ENCODE measurements at places on chromosomes 2 and 18.

DNA sequence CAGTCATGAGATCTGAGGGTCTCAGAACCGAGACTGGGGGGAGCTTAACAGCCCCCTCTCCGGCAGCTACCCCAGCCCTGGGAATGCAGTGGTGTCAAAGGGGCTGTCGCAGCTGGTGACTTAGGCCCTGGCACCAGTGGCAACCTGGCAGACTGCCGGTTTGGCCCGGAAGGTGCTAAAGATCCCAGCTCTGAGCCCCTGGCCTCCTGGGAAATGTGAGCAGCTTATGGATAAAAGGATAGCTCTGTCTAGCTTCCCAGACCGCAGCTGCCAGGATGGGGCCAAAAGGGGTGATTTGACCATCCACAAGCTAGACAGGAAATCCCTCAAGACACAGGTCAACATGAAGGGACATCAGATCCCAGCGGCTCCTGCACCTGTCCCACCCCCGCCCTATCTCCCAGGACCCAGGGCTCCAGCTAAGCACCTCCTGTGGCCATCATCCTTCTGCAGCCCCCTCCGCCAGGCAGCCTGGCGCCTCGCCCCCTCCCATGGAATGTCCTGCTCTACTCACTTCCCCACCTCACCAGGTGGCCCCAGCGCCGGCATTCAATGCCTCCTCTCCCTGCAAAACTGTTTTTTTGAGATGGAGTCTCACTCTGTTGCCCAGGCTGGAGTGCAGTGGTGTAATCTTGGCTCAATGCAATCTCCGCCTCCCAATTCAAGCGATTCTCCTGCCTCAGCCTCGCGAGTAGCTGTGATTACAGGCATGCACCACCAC, 33.2 kb upstream of the EFHD1 start:
- DNase-seq = no peak

GRCh38 chr18:9594823-9595596, 19.3 kb downstream of the PPP4R1 start:
- DNase-seq = no peak

GRCh38 chr2:227395556-227395955, 7.8 kb upstream of the SCYGR1 start:
- no peak for DNase-seq

GRCh38 chr2:177053038-177053437, 159.6 kb upstream of the HNRNPA3 start:
- DNase-seq = no peak

DNA sequence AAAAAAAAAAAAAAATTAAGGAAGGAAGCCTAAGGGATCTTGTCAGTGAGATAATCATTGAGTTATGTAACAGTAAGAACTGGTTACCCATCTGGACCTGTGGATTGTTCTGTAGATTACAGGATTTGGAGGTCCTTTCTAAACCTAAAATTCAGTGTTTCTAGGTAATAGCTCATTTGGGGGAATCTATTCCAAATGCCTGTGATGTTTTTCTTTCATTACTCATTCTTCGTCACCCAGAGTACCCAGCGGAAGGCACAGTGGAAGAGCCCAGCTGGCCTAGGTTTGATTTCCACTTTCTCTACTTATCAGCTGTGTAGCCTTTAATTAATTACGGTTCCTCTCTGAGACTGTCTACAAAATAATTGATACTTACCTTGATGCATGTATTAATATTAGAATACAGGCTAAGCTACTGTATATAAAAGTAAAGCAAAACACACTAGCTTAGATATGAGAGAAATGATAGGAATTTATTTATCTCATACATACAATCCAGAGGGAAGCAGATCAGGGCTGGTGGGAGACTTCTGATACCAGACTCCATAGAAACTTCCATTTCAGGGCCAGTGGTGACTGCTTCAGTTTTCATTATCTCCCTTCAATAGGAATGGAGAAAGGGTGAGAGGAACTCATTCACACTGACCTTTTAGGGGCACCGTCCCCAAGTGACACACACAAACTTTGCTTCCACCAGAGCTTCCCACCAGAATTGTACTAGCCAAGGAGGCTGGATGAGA, 115.8 kb upstream of the NOSTRIN start:
- no peak for DNase-seq

- DNase-seq = no peak
Observed at GRCh38 chr18:66013969-66014368, 263.2 kb downstream of the CDH7 start.

DNA sequence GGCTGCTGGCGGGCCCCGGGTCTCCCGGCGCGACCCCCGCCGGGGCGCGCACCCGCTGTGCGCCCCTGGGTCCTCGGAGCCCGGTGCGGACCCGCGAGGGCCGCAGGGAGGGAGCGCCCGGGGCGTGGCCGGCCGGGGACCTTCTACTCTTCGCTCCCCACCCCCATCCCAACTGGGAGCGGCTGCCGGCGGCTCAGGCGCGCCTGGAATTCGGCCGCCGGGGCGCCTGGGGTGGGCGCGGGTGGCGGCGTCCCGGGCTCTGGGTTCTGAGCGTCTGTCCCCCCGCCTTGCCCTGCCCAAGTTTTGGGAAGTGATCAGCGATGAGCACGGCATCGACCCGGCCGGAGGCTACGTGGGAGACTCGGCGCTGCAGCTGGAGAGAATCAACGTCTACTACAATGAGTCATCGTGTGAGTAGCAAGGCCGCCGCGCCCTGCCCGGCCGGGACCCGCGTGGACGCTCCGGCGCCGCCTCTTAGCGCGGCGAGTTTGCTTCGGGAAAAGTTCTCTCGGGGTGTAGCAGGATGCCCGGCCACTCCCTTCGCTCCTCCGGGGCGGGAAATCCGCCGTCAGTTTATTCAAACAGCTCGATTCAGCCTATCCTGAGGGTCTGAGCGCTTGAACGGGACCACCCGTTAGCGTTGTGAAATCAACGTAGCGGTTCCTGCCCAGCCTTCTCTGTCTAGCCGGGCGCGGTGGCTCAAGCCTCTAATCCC, 502 bp downstream of the TUBB6 start:
- no peak for DNase-seq

DNA sequence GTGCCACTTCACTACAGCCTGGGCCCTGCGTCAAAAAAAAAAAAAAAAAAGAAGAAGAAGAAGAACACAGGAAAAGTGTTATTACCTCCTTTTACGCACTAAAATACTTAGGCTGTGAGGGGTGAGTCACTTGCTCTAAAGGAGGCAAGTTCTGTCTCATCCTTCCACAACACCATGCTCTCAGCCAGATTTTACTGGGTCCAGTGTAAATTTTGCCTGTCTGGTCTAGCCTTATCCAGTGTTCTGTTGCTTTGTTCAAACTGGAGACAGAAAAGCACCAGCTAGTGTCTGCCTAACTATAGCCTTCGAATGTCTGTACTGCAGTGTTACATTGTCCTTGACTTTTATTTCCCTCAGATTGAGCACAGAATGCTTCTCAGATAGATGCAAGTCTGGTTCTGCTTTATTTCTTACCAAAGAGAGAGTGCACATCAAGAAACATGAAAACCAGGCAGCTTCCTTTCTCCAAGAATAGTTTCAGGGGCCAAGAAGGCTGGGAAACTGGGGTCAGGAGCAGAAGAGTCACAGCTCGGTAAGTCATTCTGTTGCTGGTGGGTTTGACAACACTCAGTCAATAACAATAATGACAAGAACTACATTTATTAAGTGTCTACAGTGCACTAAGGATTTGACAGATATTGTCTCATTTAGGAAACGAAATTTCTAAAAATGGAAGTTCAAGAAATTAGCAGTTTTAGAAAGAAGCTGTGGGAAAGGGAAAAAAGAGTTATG, 3.1 kb upstream of the MSGN1 start:
- no peak for DNase-seq

- no peak for DNase-seq
Observed at GRCh38 chr2:54728669-54729120, 5.2 kb downstream of the EML6 start.

- DNase-seq = no peak
Observed at GRCh38 chr2:152445791-152446201, 110.8 kb downstream of the FMNL2 start.

- no peak for DNase-seq
Observed at GRCh38 chr2:105243961-105244360, 2.4 kb downstream of the GPR45 start.

DNA sequence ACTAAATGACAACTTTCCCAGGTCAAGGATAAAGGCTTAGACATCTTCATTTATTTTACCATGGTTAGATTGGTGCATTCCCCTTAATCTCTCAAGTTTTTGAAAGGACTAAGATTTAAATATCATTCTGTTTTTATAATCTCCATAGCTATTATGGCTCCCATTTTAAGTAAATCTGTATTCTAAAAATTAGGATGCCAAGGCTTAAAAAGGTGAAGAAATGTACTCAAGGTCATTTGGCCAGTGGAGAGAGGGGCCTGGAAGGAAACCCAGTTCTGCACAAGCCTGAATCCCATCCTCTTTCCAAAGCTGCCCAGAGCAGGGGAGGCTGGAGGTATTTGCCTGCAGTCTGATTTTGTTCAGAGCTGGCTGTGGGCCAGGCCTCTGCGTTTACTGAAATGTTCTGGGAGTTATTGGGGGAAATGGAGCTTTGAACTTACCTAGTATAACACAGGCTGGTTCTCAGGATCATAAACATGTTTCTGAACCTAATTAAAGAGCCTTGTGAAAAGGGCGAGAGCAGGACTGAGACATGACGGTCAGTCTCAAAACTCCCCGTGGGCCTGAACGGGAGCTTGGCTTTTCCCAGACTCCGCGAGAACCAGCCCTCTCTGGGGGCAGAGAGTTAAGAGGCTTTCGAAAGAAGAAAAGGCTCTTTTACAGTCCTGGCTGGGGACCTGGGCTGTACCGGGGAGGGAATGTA, 85.6 kb downstream of the DDX1 start:
- no peak for DNase-seq

DNA sequence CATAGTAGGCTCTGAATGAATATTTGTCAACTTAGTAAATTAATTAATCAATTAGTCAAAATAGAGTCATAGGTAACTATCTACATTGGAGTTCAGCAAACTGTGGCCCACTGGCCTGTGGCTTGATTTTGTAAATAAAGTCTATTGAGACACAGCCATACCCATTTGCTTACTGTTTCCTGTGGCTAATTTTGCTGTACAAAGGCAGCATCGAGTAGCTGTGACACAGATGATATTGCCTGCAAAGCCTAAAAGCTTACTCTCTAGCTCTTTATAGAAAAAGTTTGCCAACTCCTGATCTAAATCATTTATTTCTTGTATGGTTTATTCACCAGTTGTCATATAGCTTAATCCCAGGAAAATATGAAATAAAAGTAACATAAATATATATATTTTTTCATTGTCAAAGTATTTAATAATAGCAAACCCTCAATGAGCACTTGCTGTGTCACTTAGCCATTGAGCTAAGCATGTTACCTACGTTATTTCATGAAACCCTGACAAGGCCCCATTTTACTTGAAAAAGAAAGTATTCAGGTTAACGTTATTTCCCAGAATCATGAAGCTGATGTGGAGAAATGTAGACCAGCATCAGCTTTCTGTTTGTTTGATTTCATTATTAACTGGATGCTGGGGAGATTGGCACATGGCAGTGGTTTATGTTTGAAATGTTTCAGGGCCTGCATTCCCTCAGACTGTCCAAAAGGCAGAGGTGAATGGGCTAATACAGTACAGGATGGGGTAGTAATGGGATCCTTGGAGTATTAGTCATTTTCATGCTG, 69.6 kb downstream of the ICOS start:
- DNase-seq = no peak

GRCh38 chr2:141508086-141508752, 622.6 kb downstream of the LRP1B start:
- no peak for DNase-seq

GRCh38 chr2:106197878-106198277, 3.8 kb upstream of the UXS1 start:
- DNase-seq = no peak

DNA sequence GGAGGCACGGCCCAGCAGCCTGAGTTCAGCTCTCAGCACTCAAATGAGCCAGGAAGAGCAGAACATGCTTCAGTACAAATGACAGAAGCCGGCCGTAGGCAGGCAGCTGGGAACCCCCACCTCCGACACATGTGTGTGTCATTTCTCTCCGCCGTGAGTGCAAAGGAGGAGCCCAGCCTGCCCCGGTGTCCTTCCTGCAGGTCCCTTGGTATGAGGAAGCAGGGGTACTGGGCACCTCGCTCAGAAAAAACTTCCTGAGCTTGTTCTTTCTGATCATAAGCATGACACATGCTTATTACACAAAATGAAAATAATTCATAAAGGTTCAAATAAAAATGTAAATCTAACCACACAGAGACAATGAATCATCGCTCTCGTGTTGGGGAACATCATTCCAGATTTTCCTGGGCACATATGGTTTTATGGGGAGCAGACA, 35.3 kb downstream of the KCNF1 start:
- no peak for DNase-seq

DNA sequence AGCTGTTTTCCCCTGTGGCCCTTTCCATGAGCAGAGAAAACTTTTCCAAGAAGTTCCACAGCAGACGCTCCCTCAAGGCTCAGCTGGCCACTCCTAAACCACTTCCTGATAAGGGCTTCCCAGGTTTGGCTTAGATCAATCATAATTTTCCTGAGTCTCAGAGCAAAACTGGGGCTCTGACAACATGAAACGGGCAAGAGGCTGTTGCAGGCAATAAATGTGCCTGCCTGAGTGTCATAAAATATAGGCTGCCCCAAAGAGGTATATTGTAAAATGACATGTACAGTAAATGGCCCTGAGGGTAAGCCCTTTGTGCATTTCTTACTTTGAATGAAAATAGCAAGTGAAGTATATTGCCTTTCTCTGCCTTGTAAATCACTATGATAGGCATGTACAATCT, 105.6 kb upstream of the UXS1 start:
- no peak for DNase-seq

DNA sequence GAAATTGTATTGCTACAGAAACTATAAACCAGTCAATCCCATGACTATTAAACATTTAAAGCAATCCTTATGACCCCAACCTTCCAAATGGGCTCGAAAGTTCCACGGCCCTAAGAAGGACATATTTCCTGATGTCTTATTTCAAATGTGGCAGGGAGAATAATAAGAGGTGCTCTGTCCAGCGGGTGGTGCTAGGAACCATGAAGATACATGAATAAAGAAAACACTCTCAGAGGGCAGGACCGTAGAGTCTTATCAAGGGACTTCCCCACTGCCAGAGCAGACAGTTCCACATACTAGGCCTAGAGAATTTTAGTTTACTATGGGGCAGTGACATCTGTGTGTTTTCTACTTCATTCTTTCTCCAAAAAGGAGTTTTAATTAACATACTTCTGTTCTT, 187.1 kb upstream of the PIK3C3 start:
- no peak for DNase-seq

DNA sequence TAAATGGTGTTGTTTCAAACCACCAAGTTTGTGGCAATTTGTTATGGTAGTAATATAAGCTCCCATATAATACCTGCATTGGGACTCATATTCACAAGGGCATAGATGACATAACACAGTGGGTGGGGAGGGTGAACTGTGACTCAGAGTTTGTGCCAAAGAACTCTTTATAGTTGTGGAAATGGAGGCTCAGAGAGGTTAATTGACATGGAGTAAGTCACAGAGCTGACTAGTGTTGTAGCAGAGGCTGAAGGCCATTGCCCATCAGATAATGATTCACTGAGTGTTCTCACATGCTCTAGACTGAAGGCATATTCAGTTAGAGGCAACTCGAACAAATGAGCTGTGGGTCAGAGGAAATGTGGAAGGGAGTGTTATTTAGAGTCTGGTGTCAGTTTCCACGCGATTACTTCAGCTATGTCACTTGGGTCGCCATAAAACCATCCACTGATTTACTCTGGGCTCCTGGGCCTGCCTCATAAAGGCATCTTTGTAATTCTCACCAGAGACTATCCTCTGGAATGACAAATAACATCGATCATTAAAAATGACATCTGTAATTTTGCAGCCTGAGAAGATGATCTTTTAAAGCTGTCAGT, 264.7 kb downstream of the CCDC85A start:
- DNase-seq = no peak

- no peak for DNase-seq
Observed at GRCh38 chr2:95271381-95271971, 2.8 kb upstream of the PROM2 start.

- DNase-seq = no peak
Observed at GRCh38 chr2:102063941-102064678, 72.3 kb downstream of the IL1R2 start.
